ENCODE measurements at places on chromosomes 2 and 18. TPM values are rescaled to one million over a fixed set of nuclear protein-coding genes. Genes with fewer than 3 reads are reported as not detected.

The SCYGR4 gene
- not detected for total RNA-seq

GRCh38 chr2:160876765-160877164 lies 283.5 kb upstream of the TANK start:
- no peak for DNase-seq

DNA sequence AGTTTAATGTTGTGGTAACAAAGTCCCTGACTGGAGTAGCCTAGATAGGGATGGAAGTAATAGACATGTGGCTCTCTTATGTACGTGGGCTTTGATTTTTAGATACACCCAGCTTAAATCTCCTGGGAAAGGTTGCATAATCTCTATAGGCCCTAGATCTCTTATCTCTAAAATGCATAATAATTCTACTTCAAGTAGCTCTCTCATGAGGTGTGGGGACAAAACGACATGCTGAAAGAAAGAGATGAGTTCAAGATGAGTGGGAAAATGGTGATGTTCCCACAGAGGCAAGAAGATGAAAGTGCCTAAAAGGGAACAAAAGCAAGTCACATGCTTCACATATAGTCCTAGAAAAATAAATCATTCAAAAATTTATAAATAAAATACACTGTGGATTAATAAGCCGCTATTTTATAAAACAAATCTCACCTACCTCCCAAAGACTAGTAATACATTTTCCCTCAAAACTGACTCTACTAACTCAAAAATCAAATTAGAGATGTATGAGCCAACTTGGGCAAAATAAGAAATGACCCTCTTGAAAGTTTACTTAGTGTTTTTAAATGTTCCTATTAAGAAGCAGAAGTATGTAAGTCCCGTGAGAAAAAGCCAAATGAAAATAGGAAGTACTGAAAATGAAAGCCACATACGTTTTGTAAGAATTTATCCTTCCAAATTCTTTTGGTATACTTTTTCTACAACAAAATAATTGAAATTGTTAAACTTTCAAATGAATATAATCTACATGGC lies 148.2 kb upstream of the ITGA4 start:
- DNase-seq = no peak

DNA sequence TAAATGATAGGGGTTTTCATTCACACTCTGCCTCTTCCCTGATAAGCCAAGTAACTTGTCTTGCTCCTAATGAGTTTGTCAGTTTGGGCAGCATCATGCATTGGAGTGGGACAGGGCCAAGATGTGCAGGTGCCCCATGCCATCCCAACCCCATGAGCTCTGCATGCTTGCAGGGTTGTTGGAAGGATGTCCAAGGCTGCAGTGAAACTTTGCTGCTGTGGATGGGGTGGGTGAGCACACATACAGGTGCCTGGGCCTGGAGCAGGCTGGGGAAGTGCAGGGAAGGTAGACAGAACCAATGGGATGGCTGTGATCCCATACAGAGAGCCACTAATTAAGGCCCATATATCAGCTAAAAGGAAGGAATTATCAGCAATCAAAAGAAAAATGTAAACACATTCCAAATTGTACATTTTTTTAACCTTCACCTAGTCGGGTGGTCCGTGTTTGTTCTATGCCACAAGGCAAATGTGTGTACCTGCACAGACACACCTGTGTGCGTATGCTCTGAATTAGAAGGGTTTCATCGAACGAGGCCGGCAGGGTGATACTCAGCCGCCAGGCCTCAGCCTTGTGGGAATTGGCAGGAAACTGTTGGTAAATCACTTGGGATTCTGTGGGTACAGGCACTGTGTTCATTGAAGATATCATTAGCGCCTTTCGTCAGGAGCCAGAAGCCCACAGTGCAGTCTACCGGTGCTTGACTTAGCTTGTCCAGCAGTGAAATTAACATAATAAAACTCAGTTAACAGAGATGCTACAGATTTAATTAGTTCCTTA lies 342.9 kb downstream of the MYCN start:
- no peak for DNase-seq

GRCh38 chr18:48819781-48820482 lies 130.8 kb downstream of the SMAD7 start:
- peak; percentile 41 for DNase-seq

DNA sequence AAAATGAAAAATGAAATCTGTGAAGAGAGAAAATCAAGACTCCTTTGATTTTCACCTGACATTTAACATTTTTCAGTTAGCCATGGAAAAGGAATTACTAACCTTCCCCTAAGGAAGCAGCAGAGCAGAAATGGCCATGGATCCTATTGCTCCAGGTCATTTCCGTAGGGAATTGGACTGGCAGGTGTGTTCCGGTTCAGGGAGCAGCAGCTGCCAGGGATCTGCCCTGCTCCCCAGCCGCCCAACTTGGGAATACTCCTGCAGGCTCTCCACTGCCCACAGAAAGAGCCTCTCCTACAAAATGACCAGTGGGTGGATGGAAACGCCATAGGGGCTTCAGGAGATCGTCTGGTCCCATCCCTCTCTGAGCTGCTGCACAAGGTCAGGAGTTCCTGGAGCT lies 86.0 kb upstream of the MAPK4 start:
- DNase-seq = no peak

DNA sequence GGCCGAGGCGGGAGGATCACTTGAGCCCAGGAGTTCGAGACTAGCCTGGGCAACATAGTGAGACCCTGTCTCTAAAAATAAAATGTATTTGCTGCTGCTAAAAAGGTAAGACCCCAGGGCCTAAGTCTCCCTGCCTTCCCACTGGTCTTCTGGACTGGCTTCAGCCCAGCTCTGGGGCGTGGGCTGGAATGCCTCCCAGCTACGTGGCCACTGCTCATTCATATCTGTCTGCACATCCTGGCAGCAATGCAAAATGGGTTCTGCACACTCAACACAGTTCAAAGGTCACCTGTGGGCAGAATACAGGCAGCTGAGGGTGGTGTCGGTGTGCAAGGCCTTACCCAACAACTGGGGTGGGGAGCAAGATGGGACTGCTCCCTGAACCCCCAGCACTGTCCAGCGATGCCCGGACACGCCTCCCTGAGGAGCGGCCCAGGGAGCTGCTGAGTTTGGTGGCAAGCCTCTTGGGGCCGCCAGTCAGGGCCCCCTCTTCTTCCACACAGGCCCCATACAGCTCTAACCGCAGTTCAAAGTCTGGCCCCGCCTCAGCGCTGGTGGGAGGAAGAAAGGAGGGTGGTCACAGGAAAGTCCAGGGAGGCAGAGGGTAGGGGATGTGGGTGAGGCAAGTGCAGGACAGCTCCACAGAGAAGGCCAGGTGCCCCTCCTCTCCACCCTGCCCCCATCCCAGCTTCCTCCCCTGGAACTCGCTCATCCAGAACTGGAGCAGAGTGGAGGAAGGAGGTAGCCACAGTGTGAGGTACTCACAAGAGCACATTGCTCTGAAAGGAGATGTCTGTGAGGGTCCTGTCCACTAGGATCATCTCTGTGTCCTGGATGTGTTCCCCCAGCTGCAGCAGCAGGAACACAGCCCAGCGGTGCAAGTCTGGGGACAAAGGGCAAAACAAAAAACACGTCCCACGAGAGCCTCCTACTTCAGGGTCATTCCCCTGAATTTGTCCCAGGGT lies 8.2 kb downstream of the WDR54 start:
- peak; percentile 92 for DNase-seq

DNA sequence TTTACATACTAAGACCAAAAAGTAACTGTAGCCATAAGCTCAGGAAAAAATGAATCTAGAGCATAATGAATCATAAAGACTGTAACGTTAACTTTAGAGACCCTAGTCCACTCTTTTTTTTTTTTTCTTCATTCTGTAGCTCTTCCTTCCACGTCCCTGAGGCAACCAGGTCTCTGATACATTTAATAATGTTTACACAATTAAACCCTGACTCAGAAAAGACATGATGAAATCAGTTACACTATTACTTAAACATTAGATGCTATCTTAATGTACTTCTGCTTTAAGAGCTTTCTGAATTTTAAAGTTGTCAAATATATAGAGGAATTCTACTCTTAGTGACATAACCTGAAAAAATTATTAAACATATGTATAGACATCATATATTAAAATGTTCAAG lies 1121.5 kb upstream of the DDX18 start:
- no peak for DNase-seq

Measured in left lobe of liver (tissue), 2 donors.